ENCODE measurements at places on chromosomes 13 and 19. TPM values are rescaled to one million over a fixed set of nuclear protein-coding genes. Genes with fewer than 3 reads are reported as not detected.

SLC25A41 gene
- not detected for total RNA-seq

CGB8 gene
- not detected for total RNA-seq

SIGLEC12 gene
- total RNA-seq, result 0.70 TPM

OBI1 gene
- 19.6 TPM for total RNA-seq

GPR183 gene
- 5.4 TPM for total RNA-seq

ARHGAP35 gene
- 27.6 TPM for total RNA-seq

CEACAM3 gene
- not detected for total RNA-seq

MTUS2 gene
- not detected for total RNA-seq

FCER2 gene
- total RNA-seq, result not detected

GRCh38 chr19:42126574-42126973 is 5.7 kb downstream of the POU2F2 start:
- no peak for DNase-seq

- no peak for DNase-seq
Measured at GRCh38 chr13:68234274-68234673, 1004.1 kb upstream of the PCDH9 start.

DNA sequence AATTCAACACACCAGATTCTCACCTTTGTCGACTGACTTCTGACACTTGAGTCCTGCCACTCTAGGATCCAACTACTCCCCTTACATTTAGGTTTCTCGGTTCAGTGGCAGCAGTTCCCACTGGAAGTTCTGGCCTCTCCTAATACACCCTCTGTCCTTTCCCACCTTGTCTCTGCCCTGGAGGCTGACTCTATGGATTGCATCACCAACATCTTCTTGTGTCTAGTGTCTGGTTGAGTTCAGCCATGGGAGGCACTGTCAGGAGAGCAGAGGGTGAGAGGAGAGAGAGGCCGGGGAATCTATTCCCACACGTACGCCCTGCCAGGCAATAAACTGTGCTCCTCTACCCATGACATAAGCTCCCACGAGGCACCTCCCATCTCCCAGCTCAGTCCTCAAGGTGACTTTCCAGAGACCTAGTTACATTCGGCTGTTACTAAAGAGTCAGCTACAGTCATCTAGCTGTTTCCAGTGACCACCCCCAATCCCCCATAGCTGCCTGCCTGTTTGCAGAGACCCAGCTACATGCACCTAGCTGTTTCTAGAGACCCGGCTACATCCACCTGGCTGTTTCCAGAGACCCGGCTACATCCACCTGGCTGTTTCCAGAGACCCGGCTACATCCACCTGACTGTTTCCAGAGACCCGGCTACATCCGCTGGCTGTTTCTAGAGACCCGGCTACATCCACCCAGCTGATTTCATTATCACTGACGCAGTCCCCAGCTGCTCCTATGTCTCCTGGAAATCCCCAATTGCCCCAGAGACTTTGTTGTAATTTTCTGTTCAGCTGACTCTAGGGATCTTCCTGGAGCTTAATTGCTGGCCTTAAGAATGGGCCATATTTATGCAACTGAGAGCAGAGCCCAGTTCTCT is 8.1 kb upstream of the LILRB4 start:
- no peak for DNase-seq

DNA sequence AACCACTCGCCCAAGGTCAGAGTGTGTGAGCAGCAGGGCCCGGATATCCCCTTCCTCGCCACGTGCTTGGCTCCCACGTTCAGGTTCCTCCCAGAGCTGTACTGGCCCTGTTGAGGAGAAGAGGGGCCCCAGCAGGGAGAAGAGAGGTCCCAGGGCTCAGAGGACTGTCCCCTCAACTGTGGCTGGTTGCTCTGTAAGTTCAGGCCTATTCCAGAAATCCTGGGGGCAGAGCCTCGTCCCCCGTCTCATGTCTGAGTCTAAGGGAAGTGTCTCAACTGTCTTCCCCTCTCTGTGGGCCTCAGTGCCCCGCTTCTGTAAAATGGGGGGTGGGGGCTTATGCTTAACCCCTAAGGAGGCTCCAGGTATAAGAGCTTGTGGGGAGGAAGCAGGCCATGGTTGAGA is 3.9 kb downstream of the PPP5C start:
- DNase-seq, result peak; percentile 68

GRCh38 chr13:33863188-33863789 is 45.3 kb downstream of the RFC3 start:
- no peak for DNase-seq

GRCh38 chr19:3770136-3770999 is 1.7 kb downstream of the RAX2 start:
- no peak for DNase-seq

GRCh38 chr13:86581706-86582105 is 782.5 kb upstream of the SLITRK6 start:
- DNase-seq, result no peak

GRCh38 chr13:27405546-27406134 is 18.8 kb upstream of the GTF3A start:
- no peak for DNase-seq

- no peak for DNase-seq
Measured at GRCh38 chr13:78372581-78372980, 230.8 kb downstream of the POU4F1 start.

DNA sequence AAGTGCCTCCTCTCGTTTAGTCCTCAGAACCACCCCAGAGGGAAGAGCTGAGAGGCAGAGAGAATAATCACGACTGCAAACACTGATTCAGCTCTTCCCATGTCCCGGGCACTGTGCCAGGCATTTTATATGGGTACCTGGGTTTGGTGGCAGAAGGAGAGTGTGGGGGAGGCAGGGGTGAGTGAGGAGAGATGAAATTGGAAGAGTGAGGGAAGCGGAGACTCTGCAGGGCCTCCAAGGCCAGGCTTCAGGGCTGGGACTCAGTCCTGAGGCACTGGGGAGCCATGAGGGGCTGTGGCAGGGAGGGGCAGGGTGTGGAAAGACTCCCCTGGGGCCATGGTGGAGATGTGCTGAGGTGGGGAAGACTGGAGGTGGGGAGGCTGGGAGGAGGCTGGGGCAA is 8.7 kb downstream of the SYNGR4 start:
- no peak for DNase-seq

GRCh38 chr19:33528404-33528803 is 6.8 kb upstream of the PEPD start:
- no peak for DNase-seq

DNA sequence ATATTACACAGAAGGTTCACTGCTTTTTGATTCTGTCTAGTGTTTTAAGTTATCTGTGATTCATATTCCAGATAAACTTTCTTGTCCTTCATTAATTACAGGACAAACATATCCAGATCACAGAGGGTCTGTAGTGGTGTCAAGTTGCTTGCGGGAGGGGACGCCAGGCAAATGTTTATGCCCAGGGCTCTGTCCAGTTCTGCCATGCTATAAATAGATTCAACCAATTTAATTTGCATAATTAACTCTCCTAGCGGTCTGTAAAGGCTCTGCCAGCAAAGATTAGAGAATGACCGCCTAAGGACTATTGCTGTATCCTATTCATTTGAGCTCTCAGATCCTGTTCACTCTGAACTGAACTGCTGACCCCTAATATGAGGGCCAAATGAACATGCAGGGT is 59.7 kb upstream of the TRPC4 start:
- DNase-seq, result no peak

DNA sequence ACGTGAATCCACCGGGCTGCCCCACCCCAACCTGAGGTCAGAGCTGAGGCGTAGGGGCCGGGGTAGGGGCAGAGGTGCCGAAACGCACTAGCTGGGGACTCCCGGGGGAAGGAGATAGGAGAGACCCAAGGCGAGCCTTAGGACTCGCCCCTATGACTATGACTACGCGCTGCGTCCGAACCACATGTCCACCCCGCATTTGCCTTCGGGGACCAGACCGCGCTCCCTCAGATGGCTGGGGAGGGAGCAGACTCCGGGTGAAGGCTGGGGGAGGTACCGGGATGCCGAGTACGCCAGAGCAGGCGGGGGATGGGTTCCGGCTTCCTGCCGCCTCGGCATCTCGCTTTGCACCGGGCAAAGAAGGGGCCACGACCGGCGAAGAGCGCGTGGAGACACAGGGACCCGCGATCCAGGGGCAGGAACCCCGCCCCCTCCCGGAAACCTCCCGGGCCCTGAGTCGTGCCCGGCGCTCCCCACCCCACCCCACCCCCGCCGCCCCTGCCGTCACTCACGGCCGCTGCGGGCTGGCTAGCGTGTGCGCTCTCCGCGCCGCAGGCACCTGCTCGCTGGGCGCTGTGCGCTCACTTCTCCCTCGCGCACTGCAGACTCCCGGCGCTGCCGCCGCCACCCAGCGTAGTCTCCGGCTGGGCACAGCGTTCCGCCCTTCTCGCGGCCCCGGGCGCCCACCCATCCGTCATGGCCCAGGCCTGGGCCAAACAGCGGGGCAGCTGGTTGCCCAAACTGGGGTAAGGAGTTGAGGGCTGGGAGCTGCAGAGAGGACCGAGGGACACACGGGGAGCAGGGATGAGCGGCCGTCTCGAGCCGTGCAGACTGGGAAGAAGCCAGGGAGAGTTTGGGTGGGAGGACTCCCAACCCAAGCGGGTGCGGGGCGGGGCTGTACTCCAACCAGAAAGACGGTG is 622 bp upstream of the VSTM2B start:
- DNase-seq, result no peak

DNA sequence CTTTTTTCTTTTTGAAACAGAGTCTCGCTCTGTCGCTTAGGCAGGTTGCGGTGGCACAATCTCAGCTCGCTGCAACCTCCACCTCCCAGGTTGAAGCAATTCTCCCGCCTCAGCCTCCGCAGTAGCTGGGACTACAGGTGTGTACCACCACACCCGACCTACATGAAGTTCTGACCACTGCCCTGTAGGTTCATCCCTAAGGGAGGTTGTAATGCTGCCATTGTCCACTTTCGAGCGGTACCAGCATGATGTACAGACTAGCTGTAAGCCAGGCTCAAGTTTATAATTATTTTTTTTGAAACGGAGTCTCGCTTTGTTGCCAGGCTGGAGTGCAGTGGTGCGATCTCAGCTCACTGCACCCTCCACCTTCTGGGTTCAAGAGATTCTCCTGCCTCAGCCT is 11.6 kb upstream of the COX7A1 start:
- no peak for DNase-seq

GRCh38 chr19:590396-590745 is 690 bp downstream of the HCN2 start:
- no peak for DNase-seq

DNA sequence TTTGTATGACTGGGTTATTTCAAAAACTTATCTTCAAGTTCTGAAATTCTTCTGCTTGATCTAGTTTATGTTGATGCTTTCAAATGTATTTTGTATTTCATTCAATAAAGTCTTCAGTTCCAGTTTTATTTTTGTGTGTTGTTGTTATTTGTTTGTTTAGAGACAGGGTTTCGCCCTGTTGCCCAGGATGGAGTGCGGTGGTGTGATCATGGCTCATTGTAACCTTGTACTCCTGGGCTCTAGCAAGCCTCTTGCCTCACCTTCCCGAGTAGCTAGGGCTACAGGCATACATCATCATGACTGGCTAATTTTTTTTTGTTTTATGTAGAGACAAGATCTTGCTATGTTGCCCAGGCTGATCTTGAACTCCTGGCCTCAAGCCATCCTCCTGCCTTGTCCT is 40.3 kb upstream of the ARHGEF7 start:
- DNase-seq, result no peak

GRCh38 chr13:99636728-99637353 is 135.6 kb downstream of the TM9SF2 start:
- no peak for DNase-seq

DNA sequence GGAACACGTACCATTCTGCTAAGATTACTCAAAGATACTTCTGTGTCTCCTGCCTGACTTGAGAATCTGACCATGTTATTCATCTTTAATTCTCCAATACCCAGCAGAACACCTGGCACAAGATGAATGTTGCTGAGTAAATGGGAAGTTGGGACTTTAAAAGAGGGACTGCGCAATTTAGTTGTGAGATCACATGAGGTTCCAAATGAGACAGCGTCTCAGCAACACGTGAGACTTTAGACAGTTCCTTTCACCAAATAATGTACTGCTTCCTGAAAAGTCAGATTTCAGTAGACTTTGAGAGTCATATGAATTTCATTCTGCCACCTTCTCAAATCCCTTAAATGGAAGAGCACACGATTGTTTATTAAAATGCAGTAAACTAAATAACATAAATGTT is 36.7 kb downstream of the DOCK9 start:
- no peak for DNase-seq

DNA sequence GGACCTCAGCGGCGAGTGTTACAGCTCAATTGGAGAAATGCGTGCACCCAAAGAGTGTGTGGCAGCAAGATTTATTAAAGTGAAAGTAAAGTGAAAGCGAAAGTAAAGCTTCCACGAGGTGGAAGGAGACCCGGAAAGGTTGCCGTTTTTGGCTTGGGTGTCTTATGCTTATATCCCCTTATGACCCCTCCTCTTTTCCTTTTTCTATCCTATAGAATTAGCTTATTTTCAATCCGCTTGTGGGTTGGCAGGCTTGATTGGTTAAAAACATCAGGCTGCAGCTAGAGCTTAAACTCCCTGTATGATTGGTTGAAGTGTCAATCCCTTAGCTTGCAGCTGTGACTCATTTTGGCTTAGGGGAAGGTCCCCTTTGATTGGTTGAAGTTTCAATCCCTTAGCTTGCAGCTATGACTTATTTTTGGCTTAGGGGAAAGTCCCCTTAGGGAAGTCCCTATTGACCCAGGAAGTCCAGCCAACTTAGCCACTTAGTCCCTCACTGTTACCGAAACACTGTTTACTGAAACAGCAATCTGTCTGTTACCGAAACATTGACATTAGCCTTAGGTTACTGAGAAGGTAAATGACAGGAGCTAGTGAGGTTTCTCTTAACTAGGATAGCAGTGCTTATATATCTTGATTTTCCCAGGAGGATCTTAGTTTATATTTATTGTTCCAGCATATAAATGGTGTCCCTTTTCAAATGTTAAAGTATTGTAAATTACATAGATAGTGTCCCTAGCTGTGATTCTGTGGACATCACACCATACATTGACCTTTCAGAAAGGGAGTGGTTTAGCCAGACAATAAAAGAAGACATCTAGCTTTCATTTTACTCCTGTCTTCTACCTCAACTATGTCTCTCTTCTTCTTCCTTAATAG is 575.8 kb downstream of the DACH1 start:
- DNase-seq, result peak; percentile 82

GRCh38 chr13:110949116-110949515 is 34.2 kb upstream of the ANKRD10 start:
- no peak for DNase-seq

DNA sequence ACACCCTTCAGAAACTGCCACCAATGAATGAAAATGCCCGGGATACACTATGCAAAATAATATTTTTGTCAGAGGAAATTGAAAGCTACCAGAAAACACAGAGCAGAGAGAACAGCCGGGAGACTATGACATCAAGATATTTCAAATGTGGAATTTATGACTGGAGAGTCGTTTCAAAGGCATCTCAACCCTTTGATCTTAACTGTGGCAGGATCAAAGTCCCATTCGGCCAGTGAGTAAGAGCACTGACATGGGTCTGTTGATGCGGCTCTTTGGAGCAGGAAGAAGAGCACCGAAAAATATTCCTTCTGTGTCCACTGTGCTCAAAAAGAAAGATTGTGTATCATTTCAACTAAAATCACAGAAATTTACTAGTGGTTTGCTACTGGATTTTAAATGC is 201.9 kb downstream of the RFC3 start:
- DNase-seq, result no peak

- DNase-seq, result no peak
Measured at GRCh38 chr13:73401769-73402168, 343.0 kb downstream of the KLF5 start.

- DNase-seq, result no peak
Measured at GRCh38 chr13:22505489-22505888, 675.3 kb upstream of the SGCG start.

- no peak for DNase-seq
Measured at GRCh38 chr19:29206453-29206852, 6.5 kb downstream of the UQCRFS1 start.

GRCh38 chr19:11624069-11624463 is 26.8 kb downstream of the ZNF627 start:
- no peak for DNase-seq

- DNase-seq, result no peak
Measured at GRCh38 chr13:29844441-29844840, 6.0 kb downstream of the UBL3 start.
